ENCODE measurements at places on chromosomes 13 and 19.

DNA sequence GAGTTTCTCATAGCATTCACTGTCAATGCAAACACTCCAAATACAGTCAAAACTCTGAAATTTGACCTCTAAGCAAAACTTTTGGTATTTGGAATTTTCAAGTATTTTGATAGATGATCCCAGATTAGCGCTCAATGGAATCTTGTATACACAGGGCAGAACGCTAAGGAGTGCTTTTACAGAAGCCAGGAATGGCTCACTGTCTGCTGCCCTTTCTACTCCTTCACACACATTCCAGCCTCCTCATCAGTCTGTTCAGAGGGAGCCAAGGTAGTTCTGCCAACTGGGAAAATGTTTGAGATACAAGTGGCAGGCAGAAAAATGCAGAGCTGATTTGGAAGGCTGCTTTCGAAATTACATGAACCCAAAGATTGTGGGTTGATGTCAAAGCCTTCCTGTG, 4.4 kb upstream of the STARD13 start:
- no peak for DNase-seq

GRCh38 chr19:4773047-4773640, 18.4 kb upstream of the FEM1A start:
- DNase-seq, result no peak

DNA sequence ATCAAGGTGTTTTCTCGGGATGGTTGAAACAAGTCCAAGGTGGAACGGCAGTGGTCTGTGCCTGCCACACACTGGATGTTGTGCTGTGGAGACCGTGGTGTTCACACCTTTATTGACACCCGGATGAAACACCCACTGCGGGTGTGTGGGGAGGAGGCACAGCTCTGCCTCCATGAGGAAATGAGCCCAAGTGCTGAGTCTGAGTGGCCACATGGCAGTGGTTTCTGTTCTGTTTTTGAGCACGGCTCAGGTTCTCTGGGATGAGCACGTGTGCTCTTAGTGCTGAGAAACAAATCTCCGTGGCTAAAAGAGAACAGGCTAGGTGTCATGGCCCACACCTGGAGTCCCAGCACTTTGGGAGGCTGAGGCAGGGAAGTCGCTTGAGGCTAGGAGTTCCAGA, 29.5 kb downstream of the UPF1 start:
- DNase-seq, result no peak

DNA sequence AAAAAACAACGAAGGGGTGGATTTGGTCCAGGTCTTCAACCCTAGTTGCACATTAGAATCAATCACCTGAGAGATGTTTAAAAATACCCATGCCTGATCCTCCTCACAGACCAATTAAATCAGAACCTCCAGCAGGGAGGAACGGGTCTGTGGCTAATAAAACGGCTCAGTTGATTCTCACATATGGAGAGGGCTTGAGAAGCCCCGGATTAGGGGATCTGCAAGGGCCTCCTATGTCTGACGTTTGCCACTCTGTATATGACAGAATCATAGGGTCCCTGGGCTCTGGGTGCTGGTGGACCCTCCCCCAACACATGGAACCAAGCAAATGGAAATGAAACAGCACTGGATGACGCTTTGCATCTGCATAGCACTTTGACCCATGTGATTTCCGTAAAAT, 36.7 kb upstream of the C13orf42 start:
- DNase-seq, result no peak

DNA sequence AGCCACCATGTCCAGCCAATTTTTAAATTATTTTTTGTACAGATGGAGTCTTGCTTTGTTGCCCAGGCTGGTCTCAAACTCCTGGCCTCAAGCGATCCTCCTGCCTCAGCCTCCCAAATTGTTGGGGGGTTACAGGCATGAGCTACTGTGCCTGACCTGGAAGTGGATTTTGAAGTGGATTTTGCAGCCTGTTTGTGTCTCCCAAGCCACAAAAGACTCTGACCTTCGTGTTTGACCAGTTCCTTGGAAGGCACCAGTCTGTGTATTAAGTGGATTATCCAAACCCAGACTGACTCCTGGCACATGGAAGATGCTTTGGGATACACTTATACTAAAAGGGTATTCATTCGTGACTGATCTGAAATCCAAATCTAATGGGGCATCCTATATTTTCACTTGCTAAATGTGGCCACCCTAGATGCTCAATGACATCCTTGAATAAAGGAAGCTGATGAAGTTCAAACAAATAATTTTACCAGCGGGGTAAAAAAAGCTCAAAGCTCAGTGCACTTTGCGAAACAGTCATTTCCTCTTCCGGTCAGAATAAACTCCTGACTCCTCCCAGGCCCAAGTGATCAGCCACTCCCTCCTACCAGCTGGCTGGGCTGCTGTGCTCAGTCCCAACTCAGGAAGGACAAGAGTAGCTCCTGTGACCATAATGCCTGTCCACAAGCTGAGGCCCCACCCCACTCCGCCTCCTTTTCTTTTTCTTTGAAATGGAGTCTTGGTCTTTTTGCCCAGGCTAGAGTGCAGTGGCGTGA, 32.6 kb upstream of the GATAD2A start:
- DNase-seq, result no peak

- DNase-seq, result no peak
Observed at GRCh38 chr13:71935166-71935840, 68.3 kb upstream of the DACH1 start.

- no peak for DNase-seq
Observed at GRCh38 chr13:36193151-36193855, 21.1 kb downstream of the SOHLH2 start.

GRCh38 chr13:57935965-57936364, 304.4 kb downstream of the PCDH17 start:
- DNase-seq, result no peak
